ENCODE measurements at places on chromosomes 11 and 22.

- DNase-seq: no peak
These were observed 9.4 kb downstream of the SLC5A12 start for GRCh38 chr11:26712497-26712896.

GRCh38 chr11:75576499-75576918 is 14.5 kb downstream of the SERPINH1 start:
- DNase-seq: no peak

DNA sequence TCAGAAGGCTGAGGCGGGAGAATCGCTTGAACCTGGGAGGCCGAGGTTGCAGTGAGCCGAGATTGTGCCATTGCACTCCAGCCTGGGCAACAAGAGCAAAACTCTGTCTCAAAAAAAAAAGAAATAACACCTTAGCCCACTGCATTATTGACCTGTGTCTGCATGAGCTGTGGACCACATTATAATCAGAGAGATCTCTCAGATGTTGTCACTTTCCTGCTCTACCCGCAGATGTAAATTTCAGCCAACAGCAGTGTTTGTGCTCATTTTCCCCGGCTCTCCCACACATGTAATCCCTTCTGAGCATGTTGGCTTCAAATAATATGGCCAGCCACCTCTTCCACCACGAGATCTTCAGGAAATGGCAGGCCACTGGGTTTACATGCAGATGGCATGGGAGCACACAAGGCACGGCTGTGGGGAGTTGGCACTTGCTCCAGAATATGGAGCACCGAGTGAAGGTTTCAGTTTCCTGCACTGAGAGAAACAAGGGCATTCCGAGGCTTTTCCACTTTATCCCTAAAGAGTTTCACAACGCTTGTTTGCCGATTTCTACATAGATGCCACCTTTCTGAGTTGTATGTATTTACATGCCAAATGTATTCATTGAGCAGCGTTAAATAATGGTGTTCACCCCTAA is 19.7 kb downstream of the CDPF1 start:
- no peak for DNase-seq

GRCh38 chr11:74086242-74086884 is 77.5 kb upstream of the UCP3 start:
- DNase-seq: no peak

All from nephron progenitor cell (in vitro differentiated cells).